GM06990 (cell line): ENCODE measurements at places on chromosomes 4 and X.

GRCh38 chr4:149344436-149344835 lies 471.2 kb downstream of the IQCM start:
- DNase-seq = no peak

- no peak for DNase-seq
These were observed 76.0 kb downstream of the ABLIM2 start for GRCh38 chr4:8082517-8083055.

DNA sequence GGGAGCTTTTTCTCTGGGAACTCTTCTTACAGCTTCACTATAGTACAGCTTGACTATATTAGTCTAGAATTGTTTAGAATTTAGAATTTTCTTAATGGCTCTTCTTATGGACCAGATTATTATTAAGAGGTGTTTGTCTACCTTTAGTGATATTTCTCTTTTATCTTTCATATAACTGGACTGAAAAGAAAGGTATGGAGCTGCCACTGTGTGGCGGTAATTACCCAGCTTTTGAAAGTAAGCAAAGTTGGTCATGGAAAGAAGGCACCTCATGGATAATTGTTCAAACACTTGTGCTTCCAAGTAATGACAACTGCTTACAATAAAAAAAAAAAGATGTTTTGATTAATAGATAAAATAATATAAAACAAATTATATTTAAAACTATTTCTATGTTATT lies 1112.5 kb downstream of the TECRL start:
- no peak for DNase-seq

- no peak for DNase-seq
These were observed 64.0 kb upstream of the CLDN34 start for GRCh38 chrX:9903146-9903545.

- DNase-seq = peak; percentile 70
These were observed 102.6 kb upstream of the PRKX start for GRCh38 chrX:3815896-3816664.

GRCh38 chrX:15903186-15903681 lies 48.6 kb upstream of the AP1S2 start:
- DNase-seq = peak; percentile 76

DNA sequence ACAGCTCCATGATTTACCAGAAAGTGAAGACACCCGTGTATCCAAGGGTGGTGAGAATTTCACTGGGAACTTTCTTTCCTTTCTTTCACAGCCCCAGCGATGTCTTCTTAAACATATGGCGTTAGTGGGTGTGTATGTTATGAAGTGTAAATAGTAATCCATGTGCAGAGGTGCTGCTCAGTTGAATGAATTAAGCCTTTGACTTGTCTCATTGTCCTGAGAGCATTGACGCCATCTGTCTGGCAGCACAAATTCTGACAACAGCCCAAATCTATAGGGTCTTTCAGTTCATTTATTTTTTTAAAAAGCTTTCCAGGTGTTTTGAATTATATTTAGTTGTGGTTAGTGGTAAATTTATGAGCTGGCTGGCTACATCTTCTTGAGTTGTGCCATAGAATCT lies 69.4 kb downstream of the CLCN5 start:
- no peak for DNase-seq

- no peak for DNase-seq
These were observed 3.8 kb upstream of the RPS6KA3 start for GRCh38 chrX:20270562-20270890.

- no peak for DNase-seq
These were observed 1056.0 kb upstream of the SLIT2 start for GRCh38 chr4:19195696-19196095.

DNA sequence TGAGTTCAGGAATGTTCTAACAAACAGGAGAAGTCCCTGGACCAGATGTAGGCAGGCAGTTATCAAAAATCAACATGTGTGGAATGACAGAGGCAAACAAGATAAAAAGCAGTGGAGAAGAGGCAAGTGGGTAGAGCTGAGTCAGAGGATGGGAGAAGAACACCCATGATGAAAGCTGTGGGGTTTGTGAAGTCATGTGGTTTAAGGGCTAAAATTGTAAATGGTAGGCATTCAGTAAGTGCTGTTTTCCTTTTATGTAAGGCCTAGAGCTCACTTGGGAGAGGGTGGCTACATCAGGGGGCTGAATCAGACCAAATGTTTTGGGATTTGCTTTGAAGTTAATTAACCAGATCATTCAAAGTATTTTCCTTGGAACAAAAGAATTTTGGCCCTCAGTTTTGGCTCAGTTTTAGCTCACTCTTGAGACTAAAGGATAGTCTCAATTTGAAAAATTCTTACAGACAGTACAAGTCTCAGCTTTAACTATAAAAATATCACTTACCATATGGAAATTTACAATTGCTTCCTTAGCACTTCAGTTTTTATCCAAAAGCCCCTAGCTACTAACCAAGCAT lies 114.5 kb upstream of the PCDH7 start:
- no peak for DNase-seq

DNA sequence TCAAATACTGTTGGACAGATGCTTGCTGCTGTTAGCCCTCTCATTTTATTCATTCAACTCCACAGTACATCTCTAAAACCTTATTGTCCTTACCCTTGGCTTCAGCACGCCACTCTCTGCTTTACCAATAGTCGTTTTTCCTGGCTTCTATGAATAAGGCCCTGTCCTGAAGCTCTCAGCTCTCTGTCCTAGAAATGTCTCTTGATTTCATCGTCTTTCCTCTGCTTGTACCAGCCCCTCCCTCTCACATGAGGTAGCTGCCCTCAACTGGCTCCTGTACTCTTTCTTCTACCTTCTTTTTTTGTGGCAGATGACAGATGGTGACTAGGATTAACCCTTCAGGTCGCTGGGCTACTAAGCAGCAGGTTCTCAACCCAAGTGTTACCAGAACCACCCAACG lies 11.4 kb downstream of the ADGRA3 start:
- DNase-seq = no peak

DNA sequence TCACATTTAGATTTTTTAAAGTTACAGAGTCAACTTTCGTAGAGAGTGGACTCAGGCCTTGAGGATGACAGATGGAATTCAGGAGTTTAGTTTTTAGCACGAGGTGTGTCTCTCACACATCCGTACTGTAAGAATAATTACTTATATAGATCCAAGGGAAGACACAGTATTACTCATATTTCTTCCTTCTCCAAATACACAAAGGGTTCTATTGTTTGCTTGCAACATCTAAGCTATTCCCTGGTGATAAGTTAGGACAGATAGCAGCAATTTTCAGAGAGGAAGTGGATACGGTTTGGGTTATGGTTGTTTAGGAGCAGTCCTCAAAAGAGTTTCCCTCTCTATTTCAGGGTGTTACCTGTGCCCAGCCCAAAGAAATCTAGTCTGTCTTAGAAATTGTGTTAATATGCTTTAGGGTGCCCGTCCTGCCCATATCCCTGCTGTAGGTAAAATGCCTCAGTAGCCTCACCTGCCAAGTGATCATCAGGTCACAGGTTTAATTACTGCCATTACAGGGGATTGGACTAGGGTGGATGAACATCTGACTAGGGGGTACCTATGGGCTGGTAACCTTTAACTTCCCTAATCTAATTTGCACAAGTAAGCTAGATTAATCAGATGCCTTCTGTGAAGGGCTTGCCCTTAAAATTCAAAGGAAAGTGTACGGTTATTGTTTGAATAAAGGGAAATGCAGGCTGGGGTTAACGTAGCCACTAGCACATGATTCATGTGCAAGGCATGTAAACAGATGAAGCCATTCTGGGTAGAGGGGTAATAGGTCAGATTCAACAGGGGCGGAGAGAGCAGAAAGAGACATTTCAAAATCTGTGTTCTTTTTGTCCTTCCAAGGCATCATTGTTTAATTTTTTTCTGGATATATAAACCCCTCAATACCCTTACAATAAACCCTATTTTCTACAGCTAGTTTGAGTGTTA lies 8.7 kb upstream of the PPP3CA start:
- DNase-seq = no peak

- DNase-seq = no peak
These were observed 422.6 kb upstream of the DIPK2B start for GRCh38 chrX:45623266-45623665.

DNA sequence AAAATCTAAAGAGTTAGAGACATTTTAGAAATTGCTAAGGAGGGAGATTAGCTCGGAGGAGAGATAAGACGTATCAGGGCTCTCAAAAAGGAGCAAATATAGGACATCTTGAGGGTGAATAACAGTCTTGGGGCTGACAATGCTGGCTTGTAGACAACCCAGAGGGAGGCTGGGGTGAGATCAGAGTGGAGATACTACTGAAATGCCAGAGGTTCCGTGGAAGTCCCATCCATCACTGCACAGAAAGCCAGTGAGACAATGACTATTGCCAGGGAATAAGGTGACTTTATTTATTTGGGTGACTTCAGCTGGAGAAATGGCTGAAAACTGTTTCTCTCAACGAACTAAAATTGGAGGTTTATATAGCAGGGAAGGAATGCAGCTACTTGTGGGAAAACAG lies 838.1 kb upstream of the AGA start:
- DNase-seq = no peak

- DNase-seq = no peak
These were observed 38.6 kb upstream of the HMX1 start for GRCh38 chr4:8910100-8910821.

- no peak for DNase-seq
These were observed 61.1 kb downstream of the HDX start for GRCh38 chrX:84441143-84441542.

DNA sequence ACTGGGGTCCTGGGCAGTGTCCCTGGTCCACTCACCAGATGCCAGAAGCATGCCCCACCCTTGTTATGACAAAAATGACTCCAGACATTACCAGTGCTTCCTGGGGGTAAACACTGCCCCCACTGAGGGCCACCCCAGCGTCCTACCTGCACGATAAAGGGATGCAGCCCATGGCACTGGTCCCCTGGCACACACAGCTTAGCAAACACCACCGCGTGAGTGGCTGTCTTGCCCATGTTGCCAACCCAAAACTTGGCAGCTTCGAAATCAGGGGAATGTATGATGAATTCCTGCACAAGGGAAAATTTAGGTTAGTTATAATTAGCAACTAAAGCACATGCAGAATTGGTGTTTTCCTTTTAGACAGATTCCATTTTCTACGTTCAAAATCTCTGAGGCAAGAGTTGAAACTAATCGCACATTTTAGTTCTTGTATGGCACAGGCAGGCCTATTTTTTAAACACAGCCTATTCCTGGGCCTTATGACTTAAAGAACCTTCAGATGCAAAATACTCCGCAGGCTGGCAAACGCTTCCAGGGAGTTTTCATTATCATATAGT lies 30.4 kb downstream of the ACOX3 start:
- no peak for DNase-seq

- DNase-seq = no peak
These were observed 32.8 kb downstream of the TMEM131L start for GRCh38 chr4:153499005-153499404.

- no peak for DNase-seq
These were observed 122.2 kb downstream of the CAMK2D start for GRCh38 chr4:113639326-113639725.

DNA sequence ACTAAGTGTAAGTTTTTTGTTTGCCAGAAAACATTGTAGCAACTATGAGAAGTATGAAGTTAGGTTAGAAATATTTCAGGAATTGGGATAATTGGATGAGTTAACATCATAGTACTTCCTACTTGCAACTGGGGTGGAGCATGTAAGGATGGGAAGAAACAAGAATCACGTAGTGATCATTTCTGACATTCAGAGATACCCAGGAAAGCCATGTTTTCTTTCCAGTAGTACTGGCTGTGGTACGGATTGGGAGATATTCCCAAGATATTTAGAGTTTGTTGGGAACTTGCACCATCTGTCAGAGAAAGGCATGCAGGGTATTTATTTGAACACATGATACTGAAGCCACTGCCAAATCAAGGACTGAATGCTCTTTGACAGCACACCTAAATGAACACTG lies 87.6 kb upstream of the SLC4A4 start:
- DNase-seq = no peak

GRCh38 chrX:69813677-69814076 lies 197.8 kb downstream of the EDA start:
- no peak for DNase-seq

DNA sequence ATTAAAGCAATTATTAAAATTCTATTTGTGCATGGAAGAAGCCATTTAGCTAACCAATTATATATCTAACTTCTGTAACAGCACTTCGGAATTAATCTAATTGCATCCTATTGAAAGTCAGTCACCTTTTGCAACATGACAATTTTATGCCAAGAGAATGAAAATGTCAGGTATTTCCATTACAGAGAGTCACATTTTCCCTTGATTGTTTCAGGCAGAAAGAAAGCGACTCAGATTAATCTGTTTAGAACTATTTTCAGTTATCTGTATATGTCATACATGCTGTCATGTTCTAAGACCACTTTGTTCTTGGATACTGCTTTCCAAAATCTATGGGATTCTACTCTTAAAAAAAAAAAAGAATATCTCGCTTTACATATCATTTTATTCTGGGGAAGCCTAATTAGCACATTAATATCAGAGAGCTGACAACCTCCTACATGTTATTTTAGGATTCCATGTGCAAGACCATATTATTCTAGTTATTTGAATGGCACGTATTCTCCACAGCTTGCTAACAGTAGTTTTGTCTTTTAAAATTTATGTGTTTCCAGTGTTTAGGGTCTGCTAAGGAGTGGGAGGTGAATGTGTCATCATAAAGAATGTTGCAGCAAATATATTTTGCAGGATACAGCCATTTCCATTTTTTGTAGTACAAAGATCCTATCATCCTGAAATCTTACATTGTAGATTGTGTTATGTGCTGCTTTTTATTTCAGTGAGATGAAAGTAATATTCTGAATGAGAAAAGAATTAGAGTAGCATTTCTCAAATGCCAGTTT lies 31.7 kb downstream of the GALNT7 start:
- DNase-seq = no peak

DNA sequence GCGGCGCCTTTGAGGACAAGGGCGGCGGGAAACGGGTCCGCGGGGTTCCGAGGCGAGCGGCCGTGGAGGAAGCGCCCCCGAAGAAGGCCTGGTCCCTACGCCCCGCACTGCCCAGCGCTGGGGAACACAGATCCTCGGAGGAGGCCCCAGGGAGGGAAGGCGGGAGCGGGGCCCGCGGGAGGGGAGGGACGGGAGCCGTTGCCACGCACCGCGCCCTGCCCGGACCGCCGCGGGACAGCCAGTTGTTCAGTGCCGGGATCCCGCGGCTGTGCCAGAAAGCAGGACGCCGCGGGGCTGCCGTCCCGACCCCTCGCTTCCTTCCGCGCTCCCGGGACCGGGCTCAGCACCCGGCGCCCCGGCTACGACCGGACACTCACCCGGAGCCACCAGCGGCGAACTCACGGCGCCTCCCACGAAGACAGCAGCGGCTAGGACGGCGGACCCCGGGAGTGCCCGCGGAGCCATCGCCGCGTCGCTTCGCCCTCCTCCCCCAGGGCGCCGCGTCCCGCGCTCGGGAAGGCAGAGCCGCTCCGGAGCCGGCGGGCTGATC lies 278 bp downstream of the RELL1 start:
- DNase-seq = no peak

- DNase-seq = no peak
These were observed 1302.5 kb upstream of the TENM3 start for GRCh38 chr4:180940680-180941079.

- no peak for DNase-seq
These were observed 39.4 kb downstream of the ARFIP1 start for GRCh38 chr4:152819026-152819645.
